ENCODE measurements at places on chromosomes 3 and 15.

- peak; percentile 68 for DNase-seq
Measured at GRCh38 chr15:60528530-60528929, 49.6 kb upstream of the ICE2 start.

- DNase-seq: peak; percentile 44
Measured at GRCh38 chr15:71115567-71116351, 488 bp downstream of the THSD4 start.

GRCh38 chr3:32484436-32484835 is 18.2 kb downstream of the CMTM6 start:
- DNase-seq: peak; percentile 50

DNA sequence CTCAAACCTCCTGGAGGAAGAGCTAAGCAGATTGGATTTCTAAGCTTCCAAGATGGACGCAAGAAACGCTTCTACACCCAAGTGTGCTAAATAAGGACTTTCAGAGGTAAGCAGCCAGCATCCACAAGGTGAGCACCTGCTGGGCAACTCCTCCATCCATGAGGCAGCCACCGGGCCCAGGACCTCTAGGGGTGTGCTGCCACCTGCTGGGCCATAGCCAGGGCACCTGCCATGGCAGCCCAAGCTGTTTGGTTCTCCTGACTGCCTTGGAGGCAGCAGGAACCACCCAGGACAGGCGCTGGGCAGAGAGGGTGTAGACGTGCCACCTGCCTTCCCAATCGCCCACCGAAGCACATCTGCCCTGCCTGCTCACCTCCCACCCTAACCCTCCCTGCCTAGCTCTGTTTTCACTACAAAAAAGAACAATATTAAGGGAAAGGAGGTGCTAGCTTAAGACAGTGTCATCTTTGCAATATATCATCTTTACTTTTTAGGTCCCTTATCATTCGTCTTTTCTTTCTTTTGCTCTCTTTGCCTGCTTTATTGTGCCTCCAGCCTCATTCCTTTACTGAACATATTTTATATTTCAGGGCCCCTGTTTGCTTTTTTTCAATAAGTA is 12.9 kb downstream of the C15orf62 start:
- DNase-seq: peak; percentile 87

DNA sequence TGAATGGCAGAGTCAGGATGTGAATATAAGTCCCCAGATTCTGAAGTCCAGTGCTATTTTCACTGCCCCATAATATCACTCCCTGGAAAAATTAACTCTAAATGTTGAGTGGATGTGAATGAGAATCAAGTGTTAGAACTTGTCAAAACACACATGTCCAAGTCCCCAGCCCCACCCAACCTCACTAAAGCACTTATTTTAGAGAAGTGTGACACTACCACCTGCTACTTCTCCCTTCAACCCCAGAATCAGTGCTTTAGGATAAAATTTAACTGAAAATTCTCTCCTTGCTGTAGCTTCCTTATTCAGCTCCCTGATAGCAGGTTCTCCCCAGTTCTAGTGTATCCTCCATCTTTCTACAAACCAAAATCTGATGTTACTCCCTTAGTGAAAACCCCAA is 35.8 kb downstream of the HERC1 start:
- DNase-seq: no peak

All from hematopoietic multipotent progenitor cell treated with erythropoietin and hydrocortisone succinate and interleukin-3 and kit ligand, for 6 days (in vitro differentiated cells).